ENCODE measurements at places on chromosomes 1 and 21.

DNA sequence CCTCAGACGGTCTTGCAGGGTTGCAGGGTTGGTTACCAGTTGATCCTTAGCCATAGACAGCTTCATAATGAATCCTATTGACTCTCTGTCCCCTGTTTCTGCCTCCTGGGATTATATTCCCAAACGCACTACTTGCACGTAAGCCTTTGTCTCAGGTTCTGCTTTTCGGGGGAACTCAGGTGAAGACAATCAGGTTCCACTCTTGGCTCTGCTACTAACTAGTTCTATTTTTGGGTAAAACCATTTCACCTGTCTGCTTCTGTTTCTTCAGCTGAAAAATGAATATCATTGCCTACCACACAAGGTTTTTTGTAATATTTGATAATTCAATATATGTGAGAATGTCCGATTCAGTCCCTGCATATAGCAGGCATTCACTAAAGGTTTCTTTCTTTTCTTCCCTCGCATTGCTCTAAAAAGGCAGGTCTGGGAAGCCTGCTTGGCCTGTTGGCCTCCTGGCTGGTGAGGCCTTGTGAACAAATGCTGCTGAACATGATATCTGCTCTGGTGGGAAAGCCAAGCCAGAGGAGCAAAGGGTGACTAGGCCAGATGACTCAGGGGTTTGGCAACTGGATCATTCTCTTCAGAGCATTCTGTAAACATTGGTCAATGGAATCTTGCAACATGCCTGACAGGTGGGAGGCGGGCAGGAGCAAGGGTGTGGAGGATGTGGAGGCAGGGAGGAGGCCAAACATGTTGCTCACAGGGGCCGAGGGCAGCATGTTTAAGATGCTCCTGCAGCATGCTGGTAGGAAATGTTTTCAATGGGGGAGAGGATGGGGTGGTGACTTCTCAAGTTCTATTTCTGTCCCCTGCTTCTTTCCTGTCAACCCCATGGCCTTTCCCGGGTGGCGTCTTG lies 23.8 kb downstream of the IER5 start:
- no peak for DNase-seq

DNA sequence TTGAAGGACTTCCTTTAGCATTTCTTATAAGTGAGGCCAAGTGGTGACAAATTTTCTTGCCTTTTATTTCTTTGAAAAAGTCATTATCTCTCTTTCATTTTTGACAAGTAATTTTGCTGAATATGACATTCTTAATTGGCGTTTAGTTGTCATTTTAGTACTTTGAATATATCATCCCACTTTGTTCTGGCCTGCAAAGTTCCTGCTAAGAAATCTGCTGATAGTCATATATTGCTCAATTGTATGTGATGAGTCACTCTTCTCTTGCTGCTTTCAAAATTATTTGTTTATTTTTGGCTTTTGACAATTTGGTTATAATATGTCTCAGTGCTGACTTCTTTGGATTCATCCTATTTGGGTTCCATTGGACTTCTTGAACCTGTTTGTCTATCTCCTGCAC lies 312.6 kb downstream of the DUSP10 start:
- DNase-seq = no peak

DNA sequence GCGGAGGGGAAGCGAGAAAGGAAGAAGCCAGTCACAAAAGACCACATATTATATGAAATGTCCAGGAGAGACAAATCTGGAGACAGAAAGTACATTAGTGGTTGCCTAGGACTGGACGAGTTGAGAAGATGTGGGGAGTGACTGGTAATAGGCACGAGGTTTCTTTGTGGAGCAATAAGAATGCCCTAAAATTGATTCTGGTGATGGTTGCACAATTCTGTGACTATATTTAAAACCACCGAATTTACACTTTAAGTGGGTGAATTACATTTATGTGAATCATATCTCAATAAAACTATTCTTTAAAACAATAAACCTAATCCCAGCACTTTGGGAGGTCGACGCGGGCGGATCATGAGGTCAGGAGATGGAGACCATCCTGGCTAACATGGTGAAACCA lies 63.1 kb downstream of the ZNF281 start:
- DNase-seq = no peak

DNA sequence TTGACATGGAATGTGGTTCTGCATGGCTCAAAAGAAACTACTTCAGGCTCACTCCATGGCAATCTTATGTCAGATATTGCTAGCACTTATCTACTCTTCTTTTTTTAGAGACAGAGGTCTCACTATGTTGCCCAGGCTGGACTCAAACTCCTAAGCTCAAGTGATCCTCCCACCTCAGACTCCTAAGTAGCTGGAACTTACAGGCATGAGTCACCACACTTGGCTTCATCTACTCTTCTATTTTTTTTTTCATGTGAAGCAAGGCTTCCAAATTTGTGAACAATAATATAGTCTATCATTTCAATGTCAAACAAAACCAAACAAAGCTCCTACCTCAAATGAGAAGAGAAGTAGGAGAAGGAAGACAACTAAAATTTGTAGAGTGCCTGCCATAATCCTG lies 7.5 kb upstream of the PSEN2 start:
- DNase-seq = no peak
